Tongue (tissue), 3 donors: ENCODE measurements at places on chromosomes 3 and 15. TPM values are rescaled to one million over a fixed set of nuclear protein-coding genes. Genes with fewer than 3 reads are reported as not detected.
A peak's percentile ranks its signal among the peaks of the same experiment; 100 is the strongest.

The ARL14 gene
- total RNA-seq = not detected

The MORC1 gene
- not detected for total RNA-seq

The CFAP20DC gene
- 4.2 TPM for total RNA-seq

The AHSG gene
- not detected for total RNA-seq

The ANKRD63 gene
- total RNA-seq = 2.4 TPM

The RASSF1 gene
- total RNA-seq = 43.2 TPM

- no peak for DNase-seq
Observed at GRCh38 chr3:9229325-9229724, 20.1 kb downstream of the SRGAP3 start.

DNA sequence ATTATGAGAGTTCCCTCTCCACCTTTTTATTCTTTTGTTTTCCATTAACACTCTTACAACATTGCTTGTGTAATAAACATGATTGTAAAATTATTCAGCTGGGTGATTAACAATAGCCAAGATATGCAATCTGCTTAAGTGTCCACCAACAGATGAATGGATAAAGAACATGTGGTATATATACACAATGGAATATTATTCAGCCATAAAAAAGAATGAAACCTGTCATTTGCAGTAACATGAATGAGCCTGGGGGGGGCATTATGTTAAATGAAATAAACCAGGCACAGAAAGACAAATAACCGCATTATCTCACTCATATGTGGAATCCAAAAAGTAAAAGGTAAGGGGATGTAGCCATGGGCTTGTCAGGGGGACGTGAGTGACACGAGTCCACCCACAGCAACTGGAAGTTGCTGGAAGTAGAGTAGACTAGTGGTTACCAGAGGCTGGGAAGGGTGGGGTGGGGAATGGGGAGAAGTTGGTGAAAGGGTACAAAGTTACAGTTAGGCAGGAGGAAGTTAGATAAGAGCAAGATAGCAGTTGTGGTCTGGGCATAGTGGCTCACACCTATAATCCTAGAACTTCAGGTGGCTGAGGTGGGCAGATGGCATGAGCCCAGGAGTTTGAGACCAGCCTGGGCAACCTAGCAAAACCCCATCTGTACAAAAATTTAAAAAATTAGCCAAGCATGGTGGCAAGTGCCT is 28.7 kb upstream of the CD47 start:
- no peak for DNase-seq

DNA sequence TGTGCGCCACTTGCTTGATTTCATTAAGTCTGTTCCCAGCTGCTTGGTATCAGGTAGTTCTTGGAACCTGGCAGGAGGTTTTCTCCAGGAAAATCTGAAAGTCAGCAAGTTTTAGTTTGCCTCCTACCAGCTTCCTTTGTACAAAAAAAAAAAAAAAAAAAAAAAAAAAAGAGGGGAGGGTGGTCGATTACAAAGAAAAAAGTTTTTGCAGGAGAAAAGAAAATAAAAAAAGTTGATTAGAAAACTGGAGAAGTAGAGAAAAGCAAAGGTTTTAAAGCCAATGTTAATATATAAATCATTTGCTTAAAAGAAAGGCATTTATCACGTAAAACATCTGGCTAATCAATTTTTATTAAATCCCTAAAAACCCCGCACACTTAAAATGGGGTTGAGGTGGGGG is 5.9 kb downstream of the EPHA3 start:
- DNase-seq = no peak

- DNase-seq = no peak
Observed at GRCh38 chr3:126556637-126557414, 1.9 kb downstream of the C3orf22 start.

GRCh38 chr15:77986891-77987764 is 90.4 kb downstream of the TBC1D2B start:
- peak; percentile 51 for DNase-seq

DNA sequence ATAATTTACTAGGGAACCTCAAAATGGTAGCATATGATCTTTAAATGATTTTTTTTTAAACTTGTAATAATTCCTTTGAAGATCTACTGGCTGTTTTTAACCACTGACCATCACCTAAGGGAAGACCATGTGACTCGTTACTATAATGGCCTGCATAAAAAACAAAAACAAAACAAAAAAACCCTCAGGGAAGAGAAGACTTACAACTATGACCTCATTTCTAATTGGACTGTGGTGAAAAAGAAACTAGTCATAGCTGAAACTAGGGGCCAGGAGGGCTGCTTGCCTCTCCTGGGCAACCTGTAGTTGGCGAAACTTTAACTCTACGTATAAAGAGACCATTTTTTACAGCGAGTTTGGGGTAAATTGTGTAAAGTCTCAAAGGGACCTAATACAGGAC is 23.0 kb downstream of the PAQR9 start:
- DNase-seq = no peak

DNA sequence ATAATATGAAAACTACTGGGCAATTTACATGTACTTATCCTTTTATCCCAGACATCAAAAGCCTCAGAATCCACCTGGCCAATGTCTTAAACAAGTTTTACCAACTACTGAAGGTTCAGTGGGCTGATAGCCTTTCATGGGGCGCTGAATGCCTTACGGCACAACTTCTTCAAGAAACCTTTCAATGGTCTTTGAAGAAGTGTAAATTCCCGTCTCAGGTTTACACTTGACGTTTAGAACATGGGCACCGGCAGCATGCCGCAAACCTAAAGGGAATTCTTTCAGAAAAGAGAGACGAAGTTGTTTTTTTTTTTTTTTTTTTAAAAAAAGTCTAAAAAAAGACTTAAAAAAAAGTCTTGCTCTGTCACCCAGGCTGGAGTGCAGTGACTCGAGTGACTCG is 39.7 kb downstream of the ETV5 start:
- no peak for DNase-seq

GRCh38 chr15:73969151-73969759 is 22.8 kb downstream of the STOML1 start:
- no peak for DNase-seq
